Occipital lobe (tissue), 3 donors: ENCODE measurements at places on chromosomes 11 and 22.

- DNase-seq = no peak
Observed at GRCh38 chr11:68116126-68116525, 5.1 kb downstream of the CHKA start.

GRCh38 chr11:115263799-115264656, 240.2 kb downstream of the CADM1 start:
- no peak for DNase-seq

- DNase-seq = no peak
Observed at GRCh38 chr11:60923326-60923725, 934 bp upstream of the TMEM132A start.

DNA sequence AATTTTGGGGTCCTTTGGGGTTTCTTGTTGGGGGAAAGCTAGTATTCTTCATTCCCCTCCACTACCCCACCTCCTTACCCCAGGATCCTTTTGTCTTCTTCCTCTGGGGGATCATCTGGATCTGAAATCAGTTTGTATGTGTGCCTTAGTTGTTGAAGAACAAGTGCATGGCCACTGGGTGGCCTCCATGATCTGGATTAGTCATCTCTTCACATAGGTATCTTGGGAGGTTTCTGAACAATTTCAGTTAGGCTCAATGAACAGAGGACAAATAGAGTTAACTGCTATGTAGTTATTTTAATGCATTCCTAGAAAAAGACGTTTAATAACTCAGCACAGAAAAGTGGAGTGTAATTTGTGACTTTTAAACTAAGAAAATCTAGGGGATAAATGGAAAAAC, 7.1 kb upstream of the VWA5A start:
- DNase-seq = no peak

DNA sequence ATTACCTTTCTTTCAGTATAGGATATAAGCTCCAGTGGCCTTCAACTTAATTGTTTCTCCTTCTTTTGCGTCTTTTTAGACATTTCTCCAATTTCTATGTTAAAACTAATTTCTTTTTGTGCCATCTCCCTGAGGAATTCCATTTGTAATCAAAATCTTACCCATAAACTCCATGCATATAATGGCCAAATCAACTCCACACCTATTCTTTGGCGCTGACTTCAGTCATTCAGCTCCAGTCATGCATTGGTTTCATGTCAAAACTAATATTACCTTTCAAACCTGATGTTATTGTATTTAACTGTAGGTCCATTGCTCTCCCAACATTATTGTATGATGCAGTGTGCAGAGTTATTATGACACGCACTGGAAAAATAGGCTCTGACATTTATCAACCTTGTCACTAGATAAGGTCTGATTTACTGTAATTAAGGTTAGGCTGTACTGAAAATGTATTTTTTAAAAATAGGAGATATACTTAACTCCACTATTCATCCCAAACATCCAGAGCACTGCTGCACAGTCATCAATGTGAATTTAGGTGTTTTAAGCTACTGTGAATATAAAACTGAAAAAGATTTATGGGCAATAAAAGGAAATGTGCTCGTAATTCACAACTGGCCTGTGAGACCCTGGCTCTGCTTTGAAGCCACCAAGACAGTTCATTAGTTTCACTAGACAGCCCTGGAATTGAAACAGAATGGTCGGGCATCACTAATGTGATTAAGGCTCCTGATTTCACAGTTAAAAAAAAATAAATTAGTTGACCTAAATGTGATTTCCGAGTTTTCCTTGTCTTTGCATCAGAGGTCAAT, 180.6 kb upstream of the GRIA4 start:
- no peak for DNase-seq

DNA sequence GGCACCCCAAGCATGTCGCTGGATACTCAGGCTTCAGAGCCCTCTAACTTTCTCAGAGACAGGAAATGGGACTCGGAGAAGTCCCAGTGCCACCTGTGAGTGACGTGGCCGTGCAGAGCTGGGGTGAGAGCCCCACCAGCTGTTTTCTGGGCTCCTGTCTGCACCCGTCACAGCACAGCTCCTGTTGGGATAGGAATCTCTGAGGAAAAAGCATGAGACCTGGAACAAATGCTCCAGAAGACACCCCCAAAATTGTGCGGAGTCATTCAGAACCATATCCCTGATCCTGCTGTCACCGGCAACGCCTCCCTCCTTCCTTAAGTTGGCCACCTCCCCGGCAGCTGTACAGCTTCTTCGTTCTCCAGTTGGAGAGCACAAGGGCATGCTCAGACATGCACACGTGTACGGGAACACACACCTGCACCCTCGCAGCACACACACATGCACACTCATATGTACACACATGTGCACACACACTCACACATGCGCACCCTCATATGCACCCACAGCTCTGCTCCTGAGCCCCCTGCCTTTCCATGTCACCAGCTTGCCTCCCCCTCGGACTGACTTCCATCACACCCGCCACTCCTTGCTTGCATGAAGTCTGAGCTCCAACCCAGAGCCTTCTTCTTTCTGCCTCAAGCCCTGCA, 1430.0 kb downstream of the BRD1 start:
- DNase-seq = no peak

DNA sequence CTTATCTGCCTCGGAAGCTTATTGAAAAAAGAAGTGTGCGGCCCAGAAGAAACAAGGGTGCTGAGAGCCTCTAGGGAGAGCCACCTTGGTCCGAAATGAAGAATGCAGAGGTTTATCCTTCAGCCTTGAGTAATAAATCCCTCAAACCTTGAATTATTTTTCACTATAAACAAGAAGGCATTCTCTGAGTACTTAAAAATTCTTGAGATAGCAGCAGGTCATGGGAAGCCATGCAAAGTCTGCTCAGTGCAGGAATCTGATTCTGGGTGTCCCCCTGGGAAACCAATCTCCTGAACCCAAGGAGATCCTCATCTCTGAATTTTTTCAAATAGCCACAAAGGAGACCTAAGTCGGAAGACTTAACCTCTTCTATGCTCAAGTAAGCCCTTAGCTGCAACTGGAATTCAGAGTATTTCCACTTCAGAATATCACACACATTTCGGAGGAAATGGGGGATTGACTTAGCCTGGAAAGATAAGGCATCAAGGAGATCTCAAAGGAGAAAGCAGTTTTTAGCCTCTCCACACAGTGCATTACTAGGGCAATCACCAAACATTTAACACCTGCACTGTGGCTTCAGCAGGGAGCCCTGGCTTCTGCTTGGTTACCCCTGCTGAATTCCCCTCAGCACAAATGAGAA, 365.0 kb downstream of the ETS1 start:
- DNase-seq = no peak

DNA sequence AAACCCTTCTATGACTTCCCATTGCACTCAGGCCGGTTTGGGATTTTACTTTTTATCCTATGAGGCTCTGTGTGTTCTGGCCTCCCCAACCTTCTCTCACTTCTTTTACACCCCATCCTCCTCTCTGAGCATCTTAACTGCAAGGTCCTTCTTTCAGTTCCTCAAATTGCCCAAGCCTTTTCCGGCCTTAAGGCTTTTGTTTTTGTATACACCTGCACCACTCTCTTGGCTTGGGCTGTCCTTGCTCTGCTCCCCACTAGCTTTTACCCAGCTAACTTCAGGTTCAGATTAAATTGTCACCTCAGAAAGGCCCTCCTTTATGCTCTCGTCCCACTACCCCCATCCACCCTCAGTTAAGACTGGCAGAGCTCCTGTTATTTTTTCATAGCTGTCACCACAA, 55.5 kb downstream of the FAM83F start:
- no peak for DNase-seq

DNA sequence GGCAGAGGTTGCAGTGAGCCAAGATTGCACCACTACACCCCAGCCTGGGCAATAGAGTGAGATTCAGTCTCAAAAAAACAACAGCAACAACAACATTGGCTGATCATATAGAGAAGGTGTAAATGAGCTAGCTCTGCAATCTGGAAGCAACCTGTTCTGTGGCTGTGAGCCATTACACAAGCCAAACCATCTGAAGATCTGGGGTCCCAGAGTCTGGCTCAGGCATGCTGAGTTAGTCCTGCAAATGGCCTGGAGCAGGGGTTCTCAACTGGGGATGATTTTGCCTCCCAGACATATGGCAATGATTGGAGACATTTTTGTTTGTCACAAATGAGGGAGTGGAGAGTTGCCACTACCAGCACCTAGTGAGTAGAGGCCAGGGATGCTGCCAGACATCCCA, 42.3 kb upstream of the RAB1B start:
- no peak for DNase-seq

- DNase-seq = no peak
Observed at GRCh38 chr22:47122441-47123000, 360.1 kb downstream of the TBC1D22A start.

- no peak for DNase-seq
Observed at GRCh38 chr11:107526197-107526596, 39.3 kb downstream of the ALKBH8 start.

DNA sequence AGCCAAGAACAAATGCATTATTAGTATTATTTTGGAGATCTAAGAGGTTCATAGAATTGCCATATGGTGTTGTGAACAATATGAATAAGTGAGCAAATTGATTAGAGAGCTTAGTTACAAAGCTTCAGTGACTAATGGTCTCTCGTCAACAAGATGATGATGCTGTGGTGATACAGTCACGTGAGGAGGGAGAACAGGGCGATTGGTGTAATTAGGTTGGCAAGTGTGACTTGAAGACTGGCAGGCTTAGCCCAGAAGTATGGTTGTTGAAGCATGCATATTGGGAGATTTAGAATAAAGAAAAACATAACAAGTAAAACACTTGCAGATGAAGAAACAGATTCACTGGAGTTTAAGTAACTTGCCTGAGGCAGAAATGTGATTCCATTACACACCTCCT, 100.6 kb upstream of the SORL1-AS1 start:
- no peak for DNase-seq

DNA sequence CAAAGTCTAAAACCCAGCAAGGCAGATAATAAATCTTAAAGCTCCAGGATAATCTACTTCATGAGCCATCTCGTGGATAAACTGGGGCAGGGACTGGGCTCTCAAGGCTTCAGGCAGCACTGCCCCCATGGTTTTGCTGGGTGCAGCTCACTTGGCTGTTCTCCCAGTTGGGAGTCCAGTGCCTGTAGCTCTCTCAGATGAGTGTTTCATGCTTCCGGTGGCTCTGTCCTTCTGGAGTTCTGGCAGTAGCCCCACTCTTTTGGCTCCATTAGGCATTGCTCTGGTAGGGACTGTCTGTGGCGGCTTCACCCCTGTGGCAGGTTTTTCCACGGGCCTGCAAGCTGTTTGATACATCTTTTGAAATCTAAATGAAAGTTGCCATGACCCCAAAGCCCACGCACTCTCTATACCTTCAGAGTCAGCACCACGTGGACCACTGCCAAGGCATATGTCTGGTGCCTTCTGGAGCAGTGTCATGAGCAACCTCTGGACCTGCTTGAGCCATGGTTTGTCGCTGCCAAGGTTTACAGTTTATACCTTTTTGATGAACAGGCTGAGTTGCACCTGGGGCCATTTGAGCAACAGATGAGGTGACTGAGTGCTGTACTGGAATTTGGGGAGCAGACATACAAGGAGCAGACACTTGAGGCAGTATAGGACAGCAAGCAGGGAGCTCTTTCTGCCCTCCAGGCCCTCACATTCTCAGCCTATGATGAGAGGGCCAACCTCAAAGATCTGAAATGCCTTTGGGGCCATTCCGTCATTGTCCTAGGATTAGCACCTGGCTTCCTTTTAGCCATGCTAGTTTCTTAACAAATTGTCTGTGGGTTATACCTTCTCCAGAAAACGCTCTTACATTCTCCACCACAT, 48.6 kb downstream of the MTNR1B start:
- no peak for DNase-seq

DNA sequence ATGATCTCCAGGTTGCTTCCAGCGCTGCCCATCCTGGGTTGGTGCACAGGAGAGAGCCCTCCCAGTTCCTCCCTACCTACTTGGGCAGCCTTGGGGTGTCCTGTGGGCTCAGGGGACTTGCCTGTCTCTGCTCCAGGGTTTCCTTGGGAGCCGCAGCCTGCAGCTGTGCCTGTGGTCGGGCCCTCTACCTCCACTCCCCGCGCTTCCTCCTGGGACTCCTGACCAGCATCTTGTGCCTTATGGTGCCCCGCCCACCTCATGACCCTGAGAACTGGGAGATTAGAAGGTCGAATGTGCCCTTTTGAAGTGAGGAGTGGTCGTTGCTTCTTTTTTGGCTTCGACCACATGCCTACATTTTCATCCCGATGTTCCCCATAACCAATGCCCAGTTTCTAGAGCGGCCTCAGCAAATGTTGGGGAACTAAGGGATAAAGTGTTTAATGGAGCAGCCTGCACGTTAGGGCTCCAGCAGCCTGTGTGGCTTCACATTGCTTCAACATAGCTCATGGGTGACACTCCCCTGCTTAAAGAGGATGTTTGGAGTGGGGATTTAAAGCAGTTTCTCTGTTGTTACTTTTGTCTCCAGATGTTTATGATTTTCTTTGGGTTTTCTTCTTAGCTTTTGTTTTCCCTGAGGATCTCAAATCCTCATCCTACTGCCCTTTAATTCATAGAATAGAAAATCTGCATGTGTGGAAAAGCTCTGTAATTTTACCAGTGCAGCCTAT, 248.8 kb downstream of the TBC1D22A start:
- no peak for DNase-seq

DNA sequence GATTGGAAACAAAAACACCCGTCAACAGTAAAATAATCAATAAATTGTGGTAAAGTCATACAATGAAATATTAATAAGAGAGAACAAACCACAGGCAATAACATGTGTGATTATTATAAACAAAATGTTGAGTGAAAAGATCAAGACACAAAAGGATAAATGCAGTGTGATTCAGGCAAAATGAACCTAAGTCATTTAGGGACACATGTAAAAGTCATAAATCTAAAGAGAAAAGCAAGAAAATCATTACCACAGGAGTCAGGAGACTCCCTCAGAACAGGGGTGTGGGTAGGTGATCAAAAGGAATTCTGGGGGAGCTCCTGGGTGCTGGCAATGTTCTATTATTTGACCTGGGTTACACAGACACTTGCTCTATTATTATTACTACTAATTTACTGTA, 47.9 kb upstream of the PPP2R1B start:
- no peak for DNase-seq

DNA sequence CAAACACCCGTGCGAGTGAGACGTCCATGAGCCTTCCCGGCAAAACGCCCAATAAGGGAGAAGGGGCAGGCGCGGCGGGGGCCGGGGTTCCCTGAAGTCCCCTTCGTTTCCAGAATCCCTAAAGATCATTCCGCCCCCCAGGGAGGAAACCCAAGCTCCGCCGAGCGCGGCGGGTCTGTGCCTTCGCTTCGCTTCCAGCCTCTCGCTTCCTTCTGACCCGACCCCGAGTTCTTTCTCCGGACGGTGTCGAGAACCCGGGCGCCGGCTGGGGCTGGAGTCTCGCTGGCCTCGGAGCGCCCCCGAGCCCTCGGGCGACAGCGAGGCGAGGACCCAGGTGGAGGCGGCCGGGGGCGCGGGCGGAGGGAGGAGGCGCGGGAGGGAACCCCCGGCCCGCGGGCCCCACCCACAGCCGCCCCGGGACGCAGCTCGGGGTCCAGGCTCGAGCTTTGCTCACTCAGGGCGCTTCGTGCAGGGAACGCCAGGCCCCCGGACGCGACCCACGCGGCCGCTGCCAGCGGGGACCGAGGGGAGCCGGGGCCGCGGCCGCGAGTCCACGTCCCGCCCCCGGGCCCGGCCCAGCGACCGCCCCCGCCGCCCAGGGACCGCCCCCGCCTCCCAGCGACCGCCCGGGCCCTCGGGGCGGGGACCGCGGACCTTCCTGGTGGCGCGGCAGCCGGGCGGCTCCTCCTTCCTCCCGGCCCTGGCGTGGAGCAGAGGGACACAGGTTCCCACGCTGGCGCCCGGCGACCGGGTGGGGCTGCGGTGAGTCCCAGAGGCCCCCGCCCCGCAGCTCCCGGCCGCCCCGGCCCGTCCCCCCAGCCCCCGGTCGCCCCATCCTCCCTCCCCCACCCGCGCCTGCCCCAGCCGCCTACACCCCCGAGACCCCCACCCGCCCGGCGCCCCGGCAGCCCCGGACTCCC, at the start of gene PGGHG:
PGGHG (plus strand) TSS at position 649 of the 920 bp plus-strand sequence. CDS start 691 bp downstream, outside the sequence.
- DNase-seq = no peak
